Effector CD8-positive, alpha-beta T cell (primary cell): ENCODE measurements at places on chromosomes 5 and 9.

DNA sequence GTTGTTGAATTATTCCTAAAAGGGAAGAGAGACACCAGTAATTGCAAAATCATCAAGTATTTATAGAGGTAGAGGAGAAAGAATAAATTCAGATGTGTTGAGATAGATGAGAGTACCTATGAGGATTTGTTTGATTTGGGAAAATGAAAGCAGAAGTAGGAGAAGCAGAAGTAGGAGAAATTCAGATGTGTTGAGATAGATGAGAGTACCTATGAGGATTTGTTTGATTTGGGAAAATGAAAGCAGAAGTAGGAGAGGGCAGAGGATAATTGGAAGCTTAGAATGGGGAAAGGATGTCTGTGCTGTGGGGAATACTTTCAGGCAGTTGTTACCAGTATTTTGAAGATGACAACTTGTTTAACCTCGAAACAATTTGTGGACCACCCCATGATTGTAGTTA is 35.1 kb upstream of the ZCCHC7 start:
- no peak for DNase-seq

GRCh38 chr9:123568691-123569688 is 213.0 kb downstream of the CRB2 start:
- DNase-seq = no peak

GRCh38 chr5:76954383-76954763 is 1.5 kb downstream of the CRHBP start:
- DNase-seq = no peak

- DNase-seq = no peak
Observed at GRCh38 chr5:133612249-133612860, at the start of gene FSTL4. Gene FSTL4 (minus strand): TSS chr5:133612541.

- DNase-seq = no peak
Observed at GRCh38 chr5:864492-865167, 13.8 kb upstream of the ZDHHC11 start.

- DNase-seq = no peak
Observed at GRCh38 chr9:105290418-105290817, 46.0 kb downstream of the SLC44A1 start.

DNA sequence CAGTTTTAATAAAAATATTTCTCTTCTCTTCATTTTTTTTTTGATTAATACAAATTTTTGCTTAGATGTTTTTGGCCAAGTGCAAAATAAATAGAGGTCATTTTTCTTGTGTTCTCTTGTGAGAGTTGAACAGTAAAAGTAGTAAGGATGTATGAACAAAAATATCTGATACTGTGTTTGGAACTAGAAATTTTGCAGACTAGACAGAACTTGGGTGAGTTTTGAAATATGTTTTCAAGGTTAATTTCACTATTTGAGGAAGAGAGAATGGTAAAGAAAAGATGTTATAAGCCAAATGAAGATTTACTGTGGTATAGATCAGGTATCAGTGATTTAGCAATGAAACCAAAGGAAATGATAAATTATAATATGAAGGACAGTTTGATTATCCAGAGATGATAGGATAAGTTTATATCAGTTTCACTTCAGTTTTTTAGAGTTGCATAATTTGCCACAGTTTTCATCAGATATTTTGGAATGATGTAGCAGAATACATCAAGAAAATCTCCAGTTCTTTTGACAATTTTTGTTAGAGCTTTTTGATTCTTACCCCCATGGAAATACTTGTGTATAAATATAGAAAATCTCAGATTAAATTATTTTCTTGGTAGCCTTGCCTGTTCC is 147.9 kb upstream of the VCAN start:
- no peak for DNase-seq
